ENCODE measurements at places on chromosomes 5 and 9. TPM values are rescaled to one million over a fixed set of nuclear protein-coding genes. Genes with fewer than 3 reads are reported as not detected.

- no peak for DNase-seq
Measured at GRCh38 chr5:7876867-7877266, 7.9 kb downstream of the MTRR start.

- DNase-seq, result no peak
Measured at GRCh38 chr5:125683669-125684068, 739.5 kb upstream of the GRAMD2B start.

DNA sequence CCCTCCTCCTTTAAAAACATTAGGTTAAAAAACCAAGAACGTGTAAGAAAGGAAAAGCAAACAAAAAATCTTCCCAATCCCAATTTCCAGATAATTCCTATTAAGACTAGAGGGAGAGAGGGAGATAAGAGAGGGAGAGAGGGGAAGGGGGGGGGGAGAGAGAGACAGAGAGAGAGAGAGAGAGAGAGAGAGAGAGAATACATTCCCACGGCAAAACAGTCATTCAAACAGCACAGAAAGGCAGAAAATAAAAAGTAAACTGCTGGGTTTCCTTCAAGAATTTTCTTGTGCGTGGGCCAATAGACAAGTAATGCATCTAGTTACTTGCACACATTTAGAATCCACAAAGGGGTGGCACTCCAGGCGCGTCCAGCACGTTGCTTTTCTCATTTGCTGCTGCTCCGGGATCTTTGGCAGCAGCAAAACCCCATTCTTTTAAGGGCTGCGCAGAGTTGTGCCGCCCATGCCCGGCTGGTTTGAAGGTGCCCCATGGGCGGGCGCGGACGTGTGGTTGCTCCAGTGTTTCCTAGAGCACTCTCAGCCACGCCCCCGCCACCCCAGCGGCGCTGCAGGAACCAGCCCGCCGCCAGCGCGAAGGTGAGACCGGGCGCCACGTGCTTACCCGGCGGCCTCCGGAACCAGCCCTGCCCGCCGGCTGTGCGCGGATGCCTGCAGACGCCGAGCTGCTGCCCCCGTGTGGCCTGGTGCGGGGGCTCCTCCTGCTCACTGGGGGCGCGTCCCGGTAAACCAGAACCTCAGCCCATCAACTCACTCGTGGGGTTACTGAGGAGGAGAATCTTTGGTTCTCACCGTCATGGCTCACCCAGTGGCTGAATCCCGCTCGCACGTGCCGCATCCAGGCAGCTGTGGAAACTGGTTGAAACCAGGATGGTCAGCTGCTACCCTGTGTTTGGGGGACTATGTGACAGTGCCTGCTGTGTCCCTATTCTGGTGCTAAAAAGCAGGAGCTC is 44.6 kb downstream of the STC2 start:
- DNase-seq, result peak; percentile 87

- no peak for DNase-seq
Measured at GRCh38 chr5:132258102-132259068, 889 bp downstream of the PDLIM4 start.

CARD6 gene
- 3.0 TPM for total RNA-seq

CTSV gene
- total RNA-seq, result 0.12 TPM

Measured in right lobe of liver (tissue), 6 donors.